ENCODE measurements at places on chromosomes 13 and 19. TPM values are rescaled to one million over a fixed set of nuclear protein-coding genes. Genes with fewer than 3 reads are reported as not detected.

- DNase-seq = no peak
Observed at GRCh38 chr13:84821261-84821660, 939.0 kb upstream of the SLITRK1 start.

- no peak for DNase-seq
Observed at GRCh38 chr13:82565201-82565600, 1317.1 kb downstream of the SLITRK1 start.

GRCh38 chr19:29836409-29836825 is 24.6 kb downstream of the CCNE1 start:
- DNase-seq = no peak

- no peak for DNase-seq
Observed at GRCh38 chr13:33100886-33101285, 84.7 kb downstream of the KL start.

- DNase-seq = no peak
Observed at GRCh38 chr13:45162821-45163220, 38.0 kb downstream of the KCTD4 start.

DNA sequence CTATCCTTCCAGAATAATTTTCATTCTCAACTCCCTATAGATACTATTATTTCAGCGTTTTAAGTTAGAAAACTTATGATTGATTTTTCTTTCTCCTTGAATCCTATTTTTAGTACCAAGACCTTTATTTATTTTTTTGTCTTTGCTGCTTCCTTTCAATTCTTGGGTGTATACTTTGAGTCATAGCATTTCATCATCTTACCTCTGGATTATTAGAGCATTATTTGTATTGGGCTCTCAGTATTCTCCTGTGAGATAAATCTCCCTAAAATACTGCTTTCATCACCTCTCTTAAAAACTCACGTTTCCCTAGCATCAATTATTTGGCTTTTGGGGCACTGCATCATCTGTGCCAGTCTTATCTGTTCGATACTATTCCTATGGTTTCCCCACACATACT is 222.8 kb downstream of the POSTN start:
- no peak for DNase-seq

GRCh38 chr13:20939662-20940061 is 37.1 kb upstream of the XPO4 start:
- DNase-seq = no peak

- no peak for DNase-seq
Observed at GRCh38 chr13:111648885-111649284, 328.4 kb downstream of the TEX29 start.

Gene LMTK3
- total RNA-seq = 5.3 TPM

Gene SIGLEC9
- 0.71 TPM for total RNA-seq

Gene ZNF154
- 2.4 TPM for total RNA-seq

Gene AP2S1
- 44.9 TPM for total RNA-seq

Gene ZNF562
- 13.5 TPM for total RNA-seq

Gene ZNF506
- total RNA-seq = 55.7 TPM

Gene RNF225
- total RNA-seq = not detected
